ENCODE measurements at places on chromosomes 13 and 19.

DNA sequence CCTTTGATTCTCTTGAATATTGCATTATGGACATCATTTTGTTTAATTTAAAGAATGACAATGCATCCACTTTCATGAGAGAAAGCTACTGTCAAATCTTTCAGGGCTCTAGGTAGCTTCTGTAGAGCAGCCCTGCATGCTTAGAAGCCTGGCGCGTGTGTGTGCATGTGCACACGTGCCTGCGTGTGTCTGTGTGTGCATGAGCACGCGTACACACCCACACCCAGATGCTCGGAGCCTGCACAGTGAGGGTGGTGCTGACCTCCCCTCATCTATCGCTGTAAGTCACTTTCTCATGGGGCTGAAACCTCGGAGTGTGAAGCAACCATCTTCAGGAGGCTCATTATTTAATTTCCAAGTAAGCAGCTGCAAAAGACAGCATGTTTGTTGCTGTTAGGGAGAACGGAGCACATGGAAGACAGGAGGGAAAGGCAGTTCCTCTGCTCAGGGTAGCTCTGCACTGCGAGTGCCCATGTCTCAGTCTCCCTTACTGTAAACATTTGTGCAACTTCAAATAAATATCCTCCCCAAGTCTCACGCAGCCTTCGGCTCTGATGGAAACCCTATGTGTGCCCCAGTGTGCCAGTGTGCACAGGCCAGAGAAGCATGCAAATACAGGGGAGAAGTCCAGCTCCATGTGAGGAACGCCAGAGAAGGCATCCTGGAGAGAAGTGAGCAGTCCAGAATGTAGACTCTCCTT lies 22.8 kb downstream of the TSHZ3 start:
- DNase-seq: no peak

DNA sequence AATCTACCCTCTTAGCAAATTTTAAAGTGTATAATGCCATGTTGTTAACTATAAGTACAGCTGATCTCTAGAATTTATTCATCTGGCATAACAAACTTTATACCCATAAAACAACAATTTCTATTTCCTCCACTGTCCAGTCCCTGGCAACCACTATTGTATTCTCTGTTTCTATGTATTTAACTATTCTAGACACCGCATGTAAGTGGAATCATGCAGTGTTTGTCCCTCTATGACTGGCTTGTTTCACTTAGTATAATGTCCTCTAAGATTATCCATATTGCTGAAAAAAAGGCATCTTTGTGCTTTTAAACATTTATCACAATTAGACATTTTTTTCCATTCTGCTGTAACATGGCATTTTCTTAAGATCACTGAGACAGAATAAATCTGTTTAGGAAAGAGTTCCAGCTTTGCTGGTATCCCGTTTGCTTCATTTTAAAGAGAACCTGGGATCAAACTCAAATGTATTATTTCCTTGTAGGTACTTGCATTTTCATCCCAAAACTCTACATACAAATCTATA lies 1191.0 kb downstream of the SLITRK5 start:
- DNase-seq: no peak

- no peak for DNase-seq
These were observed 147.5 kb upstream of the OBI1 start for GRCh38 chr13:78806457-78806856.

DNA sequence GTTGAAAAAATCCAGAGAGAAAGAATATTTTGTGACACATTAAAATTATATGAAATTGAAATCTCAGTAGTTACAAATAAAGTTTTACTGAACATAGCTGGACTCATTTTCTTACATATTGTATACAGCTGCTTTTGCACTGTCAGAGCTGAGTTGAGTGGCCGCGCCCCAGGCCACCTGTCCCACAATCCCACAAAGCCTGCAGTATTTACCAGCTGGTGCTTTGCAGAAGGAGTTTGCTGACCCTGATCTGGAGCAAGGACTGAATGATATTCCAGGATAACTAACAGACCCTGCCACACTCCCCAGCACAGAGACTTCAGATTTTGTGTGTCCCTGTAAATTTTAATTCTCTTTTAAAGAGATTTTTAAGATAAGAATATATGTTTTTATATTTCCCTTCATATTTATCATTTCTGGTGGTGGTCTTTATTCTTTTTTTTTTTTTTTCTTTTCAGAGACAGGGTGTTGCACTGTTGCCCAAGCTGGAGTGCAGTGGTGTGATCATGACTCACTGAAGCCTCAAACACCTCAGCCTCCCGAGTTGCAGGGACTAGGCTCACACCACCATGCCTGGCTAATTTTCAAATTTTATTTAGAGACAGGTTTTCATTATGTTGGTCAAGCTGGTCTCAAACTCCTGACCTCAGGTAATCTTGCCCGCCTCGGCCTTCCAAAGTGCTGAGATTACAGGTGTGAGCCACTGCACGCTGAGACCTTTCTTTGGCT lies 48.5 kb downstream of the TDRD12 start:
- no peak for DNase-seq

GRCh38 chr19:40217934-40218890 lies at the start of gene TTC9B:
TTC9B (minus strand) TSS chr19:40218384; CDS start chr19:40218381, 3 bp downstream.
- DNase-seq: peak; percentile 43

DNA sequence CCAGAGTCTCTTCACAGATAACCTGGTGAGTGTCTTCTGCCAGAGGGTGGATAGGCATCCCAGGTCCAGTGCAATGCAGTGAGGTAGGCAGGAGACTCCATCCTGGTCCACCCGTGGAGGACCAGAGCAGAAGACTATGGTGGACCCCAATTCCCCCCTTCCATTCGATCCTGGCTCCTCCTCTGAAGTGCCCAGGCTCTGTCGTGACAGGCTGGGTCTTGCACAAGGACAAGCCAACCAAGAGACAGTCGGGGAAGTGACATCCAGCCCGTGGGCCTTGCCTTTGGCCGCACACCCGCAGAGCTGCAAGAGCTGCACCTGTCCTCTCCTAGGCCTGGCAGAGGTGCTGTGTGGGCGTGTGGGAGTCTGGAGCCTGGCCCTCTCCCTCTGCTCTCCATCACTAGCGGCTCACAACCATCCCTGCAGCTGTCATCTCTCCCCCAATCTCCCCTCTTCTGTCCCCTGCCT lies 3.1 kb downstream of the ZNF784 start:
- no peak for DNase-seq

DNA sequence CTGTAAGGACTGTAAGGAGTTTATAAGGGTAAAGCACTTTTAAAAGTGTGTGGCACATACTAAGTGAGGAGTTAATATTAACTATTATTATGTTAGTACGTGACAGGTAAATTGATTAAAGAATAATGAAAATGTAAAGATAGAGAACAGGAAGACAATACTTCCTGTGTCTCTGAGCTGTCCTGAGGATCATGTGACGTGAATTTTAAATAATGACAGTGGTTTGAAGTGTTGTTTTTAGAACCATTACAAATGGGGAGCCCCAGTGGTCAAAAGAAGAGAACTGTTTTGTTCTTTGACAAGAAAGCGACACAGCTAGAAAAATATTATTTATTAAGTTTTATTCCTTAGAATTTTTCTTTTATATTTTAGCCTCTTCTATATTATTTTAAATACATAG lies 241.2 kb upstream of the STARD13 start:
- DNase-seq: no peak

DNA sequence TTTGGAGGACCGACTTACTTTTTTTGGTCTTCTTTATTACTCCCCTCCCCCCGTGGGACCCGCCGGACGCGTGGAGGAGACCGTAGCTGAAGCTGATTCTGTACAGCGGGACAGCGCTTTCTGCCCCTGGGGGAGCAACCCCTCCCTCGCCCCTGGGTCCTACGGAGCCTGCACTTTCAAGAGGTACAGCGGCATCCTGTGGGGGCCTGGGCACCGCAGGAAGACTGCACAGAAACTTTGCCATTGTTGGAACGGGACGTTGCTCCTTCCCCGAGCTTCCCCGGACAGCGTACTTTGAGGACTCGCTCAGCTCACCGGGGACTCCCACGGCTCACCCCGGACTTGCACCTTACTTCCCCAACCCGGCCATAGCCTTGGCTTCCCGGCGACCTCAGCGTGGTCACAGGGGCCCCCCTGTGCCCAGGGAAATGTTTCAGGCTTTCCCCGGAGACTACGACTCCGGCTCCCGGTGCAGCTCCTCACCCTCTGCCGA lies 409 bp downstream of the FOSB start:
- no peak for DNase-seq

GRCh38 chr13:46947425-46948191 lies 50.8 kb upstream of the HTR2A start:
- DNase-seq: no peak

- DNase-seq: no peak
These were observed 63.4 kb upstream of the CEACAM8 start for GRCh38 chr19:42658076-42658475.

DNA sequence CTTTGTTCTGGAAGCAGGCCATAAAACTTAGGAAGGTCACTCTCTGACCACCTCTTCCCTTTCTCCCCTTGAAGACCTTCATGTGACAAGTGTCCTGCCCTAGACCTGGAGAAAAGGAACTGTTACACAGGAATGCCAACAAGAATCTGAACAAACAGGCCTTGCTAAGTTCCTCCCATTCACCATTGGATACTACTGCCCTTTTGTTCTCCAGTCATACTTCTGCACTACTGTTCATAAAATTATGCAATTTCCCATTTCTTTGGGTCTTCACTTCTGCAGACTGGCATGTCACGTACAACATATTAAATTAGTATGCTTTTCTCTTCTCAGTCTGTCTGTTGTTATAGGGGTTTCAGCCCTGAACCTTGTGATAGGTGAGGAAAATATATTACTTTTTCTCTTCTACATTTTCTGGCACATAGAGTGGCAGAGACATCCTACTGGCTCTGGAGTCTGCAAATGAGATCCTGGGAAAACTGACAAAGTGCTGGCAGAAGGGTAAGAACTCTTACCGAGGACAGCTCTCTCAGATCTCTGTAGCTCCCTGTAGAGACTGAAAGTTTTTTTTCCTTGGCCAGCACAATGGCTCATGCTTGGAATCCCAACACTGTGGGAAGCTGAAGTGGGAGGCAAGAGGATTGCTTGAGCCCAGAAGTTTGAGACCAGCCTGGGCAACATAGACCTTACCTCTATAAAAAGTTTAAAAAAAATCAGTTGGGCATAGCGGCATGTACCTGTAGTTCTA lies 87.6 kb upstream of the SPRY2 start:
- no peak for DNase-seq

- DNase-seq: peak; percentile 66
These were observed 20.8 kb upstream of the ERCC1 start for GRCh38 chr19:45444318-45445041.

DNA sequence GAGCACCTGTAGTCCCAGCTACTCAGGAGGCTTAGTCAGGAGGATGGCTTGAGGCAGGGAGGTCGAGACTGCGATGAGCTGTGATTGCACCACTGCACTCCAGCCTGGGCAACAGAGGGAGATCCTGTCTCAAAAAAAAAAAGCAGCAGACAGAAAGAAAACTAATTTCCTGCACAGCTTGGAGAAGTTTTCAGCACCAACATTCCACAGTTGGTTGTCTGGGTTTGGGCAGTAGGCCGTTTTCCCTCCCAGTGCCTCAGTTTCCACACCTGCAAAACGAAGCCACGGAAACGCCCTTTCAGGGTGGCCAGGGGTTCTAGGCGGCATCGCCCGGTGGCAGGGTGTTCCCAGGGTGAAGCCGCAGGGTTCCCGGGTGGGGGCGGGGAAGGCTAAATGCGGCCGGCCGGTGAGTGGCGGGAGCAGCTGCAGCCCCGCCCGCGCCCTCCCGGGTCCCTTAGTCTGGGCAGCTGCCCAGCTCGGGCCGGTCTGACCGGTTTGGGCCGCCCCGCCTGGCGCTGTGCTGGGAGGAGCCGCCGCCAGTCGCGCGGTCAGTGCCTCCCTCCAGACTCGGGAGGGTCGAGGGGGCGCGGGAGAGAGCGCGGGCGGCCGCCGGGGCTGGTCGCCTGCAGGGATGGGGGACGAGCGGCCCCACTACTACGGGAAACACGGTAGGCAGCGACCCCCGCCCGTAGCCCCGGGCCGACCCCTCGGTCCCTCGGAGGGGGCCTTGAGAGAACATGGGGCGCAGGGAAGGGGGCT lies at the start of gene SLC44A2:
SLC44A2 (plus strand) TSS at position 551 of the 759 bp plus-strand sequence; CDS start at position 632, 81 bp downstream.
- no peak for DNase-seq

DNA sequence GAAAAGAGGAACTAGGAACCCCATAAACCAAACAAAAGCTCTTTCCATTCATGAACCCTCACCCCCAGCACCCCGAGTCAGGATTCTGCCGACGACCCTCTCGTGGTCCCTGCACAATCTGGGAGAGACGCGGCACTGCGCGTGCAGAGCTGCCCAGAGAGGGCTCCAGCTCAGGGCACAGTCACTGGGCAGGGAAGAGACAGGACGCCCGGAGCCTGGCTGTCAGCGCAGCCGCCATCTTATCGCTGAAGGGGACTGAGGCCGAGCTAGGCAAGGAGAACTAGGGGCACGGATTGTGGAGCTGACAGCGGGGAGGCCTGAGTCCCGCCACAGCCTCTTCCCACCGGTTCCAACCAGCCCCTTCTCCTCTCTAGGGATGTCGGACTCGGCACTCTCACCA lies 349 bp downstream of the ZNF98 start:
- DNase-seq: no peak

DNA sequence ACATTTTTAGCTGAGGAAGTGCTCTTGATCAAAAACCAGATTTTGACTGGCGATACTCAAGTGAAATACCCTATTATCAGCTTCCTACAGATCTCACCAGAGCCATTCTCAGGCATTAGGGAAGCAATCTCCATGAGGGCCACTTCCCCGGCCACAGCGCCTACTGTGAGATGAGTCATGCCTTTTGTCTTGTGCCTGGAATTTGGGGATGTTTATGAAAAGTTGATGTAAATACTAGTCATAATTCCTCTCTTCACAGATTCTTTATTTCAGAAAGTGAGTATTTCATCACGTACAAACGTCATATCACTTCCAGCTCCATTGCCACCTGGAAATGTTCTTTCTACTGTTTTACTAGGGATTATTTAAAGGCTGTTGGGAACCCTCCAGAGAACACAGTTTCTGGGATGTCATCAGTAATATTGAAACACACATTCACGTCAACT lies 25.3 kb upstream of the SLC46A3 start:
- no peak for DNase-seq

- DNase-seq: no peak
These were observed 68.2 kb downstream of the STK24 start for GRCh38 chr13:98508685-98509084.

- no peak for DNase-seq
These were observed 96.2 kb downstream of the COL4A2 start for GRCh38 chr13:110403315-110403714.

GRCh38 chr19:11375143-11375948 lies 880 bp downstream of the SWSAP1 start:
- peak; percentile 50 for DNase-seq

- no peak for DNase-seq
These were observed 2.6 kb downstream of the NEK3 start for GRCh38 chr13:52156724-52157261.

DNA sequence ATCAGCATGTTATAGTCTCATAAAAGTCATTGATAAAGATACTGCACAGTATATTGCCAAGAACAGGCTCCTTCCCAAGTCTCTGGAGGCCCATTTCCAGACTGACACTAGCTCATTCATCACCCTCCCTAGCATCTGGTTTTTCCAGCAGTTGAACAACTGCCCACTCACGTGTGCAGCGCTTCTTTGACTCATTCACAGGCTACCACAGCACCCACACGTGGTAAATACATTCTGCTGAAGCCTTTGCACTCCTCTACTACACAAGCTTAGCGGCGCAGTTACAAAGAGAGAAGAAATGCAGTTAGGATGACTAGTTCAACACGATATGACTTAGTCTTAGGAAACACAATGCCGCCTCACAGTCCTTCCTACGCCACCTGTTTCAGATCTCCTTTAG lies 87.7 kb downstream of the DOCK9 start:
- DNase-seq: no peak

Data from activated gamma-delta T cell treated with anti-CD3 and anti-CD28 coated beads, Interleukin-2, amount 50 U/mL, for 16 hours (primary cell).